Stimulated activated CD8-positive, alpha-beta memory T cell treated with anti-CD3 and anti-CD28 coated beads, Interleukin-4, amount 100 ng/mL, for 4 hours (primary cell): ENCODE measurements at places on chromosomes 11 and 22.
A peak's percentile ranks its signal among the peaks of the same experiment; 100 is the strongest.

DNA sequence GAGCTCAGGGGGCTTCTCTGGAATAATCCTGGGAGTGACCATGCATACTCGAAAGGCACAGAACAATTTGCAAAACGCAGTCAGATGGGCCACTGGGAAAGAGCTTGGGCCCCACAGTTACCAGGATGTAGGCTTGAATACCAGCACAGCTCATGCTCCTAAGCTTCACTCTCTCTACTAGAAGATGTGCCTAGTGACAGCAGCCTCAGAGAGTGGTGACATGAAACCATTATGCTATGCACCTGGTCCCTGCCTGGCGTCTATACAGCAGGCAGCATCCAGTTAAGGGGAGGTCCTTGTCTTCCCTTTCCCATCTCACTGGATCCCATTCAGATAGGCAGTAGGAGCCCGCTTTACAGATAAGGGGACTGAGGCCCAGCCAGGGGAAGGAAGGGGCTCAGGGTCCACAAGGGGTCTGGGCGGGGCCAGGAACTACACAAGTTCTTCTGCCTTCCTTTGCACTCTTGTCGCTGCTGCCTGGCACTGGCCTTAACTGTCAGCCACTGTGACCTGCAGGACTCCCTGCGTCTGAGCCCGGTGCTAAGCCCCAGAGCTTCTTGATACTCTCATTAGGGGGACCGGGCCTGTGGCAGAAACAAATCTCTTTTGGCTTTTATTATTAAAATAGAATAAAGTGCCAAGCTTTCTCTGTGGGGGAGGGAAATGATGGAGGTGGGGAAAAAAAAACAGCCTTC lies 21.2 kb upstream of the RASD2 start:
- DNase-seq, result no peak

GRCh38 chr22:17907748-17908051 lies 116.7 kb downstream of the MICAL3 start:
- DNase-seq, result no peak

DNA sequence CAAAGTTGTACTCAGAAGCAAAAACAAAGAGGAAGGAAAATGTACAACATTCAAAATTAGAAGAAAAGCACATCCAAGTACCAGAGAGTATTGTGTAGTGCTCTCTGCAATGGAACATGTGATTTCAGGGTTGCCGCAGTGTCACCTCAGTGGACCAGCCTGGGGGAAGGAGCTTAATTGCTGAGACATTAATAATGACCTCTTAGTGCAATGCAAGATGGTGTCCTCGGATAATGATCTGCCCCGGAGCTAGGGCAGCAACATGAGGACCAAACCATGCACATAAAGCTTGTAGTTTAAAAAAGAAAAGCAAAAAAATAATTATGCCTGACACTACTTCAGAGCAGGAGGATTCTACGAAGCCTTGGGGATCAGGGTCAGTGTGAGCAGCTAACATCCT lies 11.3 kb upstream of the JHY start:
- DNase-seq, result no peak

DNA sequence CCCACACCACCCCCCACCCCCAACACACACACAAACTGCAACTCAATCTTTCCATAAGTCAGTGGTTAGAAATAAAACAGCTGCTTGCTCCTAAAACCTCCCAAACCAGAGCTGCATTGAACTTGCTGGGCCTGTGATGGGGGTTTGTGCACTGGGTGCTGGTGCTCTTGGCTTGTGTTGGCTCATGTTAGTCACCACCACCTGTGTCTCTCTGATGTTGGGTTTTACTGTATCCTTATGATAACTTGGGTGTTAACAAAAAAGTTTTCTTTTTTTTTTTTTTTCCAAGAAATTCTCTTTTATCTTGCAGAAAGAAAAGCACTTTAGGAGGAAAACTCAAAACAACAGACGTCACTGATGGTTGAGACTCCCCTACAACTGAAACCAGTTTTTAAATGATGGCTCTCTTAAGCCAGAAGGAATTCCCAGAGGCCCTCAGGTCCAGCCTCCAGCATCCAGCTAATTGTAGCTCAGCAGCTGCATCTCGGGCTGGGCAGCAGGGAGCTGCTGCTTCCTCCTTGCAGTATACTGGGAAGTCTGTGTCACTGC lies 79.9 kb upstream of the DRD2 start:
- no peak for DNase-seq

GRCh38 chr11:128164080-128164741 lies 423.1 kb downstream of the ETS1 start:
- no peak for DNase-seq

DNA sequence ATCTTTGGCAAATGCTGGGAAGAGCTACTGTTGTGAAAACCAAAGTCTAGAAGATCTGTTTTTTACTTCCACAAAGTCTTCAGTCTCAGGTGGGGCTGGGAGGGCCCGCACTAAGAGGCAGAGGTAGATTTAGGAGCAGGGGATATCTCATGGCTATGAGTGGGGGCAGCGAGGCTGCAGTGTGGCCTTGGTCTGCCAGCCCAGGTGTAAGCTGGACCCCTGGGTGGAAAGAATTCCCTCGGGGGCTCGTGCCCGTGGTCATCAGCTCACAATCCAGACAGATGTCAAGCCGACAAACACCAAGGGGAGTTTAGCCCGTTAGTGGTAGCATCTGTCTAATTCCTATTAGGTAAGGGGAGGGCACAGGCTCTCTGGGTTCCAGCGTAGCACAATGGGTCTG lies 9.0 kb downstream of the PKNOX2 start:
- DNase-seq, result no peak

- no peak for DNase-seq
These were observed 1162.2 kb downstream of the BRD1 start for GRCh38 chr22:48665311-48665995.

GRCh38 chr11:36672815-36673450 lies 74.9 kb upstream of the RAG2 start:
- no peak for DNase-seq

DNA sequence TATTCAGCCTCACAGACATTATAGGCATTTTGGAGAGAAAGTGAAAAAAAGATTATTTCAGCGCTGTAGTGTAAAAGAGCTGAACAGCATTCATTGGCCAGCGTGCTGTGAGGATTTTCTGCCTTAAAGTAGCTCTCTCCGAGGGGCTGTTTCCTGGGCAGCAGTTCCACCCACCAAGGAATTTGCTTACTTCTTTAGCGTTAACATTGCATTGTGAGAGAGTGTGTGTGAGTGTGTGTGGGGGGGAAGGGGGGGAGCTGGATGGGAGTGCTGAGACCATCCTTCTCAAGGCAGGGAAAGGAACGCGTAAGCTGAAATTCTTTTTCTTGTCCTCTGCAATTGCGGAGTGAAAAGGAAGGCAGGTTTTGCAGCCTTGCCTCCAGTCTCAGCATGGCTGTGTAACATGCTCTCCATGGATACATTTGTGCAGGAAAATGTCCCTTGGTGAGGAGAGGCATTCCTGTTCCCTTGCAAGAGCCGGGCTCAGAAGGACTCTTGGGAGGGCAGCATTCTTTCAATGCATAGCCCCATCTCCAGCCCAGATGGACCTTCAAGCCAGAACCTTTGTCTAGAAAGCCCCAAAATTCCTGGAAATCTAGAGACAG lies 159.9 kb upstream of the NAV2 start:
- DNase-seq, result no peak

DNA sequence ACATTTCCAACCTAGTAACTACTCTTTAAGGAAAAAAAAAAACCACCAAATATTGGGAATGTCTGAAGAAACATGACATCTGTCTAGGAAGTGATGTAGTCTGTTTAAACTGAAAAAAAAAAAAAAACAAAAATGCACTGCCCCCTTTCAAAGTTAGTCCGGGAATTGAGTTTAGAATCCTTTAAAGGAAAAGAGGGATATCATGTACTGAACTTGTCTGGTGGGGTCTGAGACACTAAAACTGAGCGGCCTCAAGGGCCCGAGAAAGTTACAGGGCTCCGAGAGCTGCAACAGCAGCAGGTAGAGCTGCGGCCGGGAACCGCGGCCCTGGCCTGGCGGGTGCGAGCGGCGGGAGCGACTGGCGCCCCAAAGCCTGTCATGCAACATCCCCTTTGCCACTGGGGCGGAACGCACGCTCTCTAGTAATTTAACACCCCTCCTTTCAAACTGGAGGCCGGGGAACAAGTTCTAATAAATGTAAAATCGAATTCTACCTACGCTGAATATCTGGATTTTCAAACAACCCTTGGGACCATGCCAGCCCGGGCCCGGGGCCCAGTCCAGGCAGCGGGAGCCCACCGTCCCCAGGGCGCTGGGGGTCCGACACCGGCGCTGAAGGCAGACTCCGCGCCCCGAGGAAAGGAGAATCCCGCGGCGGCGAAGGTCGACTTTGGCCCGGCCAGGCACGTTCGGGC lies 736 bp downstream of the RDX start:
- peak; percentile 9 for DNase-seq

DNA sequence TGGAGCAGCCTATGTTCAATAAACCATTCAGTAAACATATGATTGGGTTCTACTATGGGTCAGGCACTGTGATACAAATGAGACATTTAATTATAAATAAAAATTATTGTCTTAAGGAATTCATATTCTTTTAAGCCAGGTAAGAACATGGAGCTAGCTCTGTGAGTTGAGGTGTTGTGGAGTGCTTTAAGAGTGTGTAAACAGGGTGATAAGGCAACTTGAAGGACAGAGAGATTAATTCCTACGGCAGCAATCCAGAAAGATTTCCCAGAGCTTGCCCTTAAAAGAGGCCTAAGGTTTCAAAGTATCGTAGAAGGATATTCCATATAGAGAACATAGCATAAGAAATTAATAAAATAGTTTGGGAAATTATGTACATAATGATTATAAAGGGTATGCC lies 126.4 kb upstream of the FAT3 start:
- no peak for DNase-seq

- no peak for DNase-seq
These were observed 32.3 kb downstream of the ACO2 start for GRCh38 chr22:41501209-41501608.

DNA sequence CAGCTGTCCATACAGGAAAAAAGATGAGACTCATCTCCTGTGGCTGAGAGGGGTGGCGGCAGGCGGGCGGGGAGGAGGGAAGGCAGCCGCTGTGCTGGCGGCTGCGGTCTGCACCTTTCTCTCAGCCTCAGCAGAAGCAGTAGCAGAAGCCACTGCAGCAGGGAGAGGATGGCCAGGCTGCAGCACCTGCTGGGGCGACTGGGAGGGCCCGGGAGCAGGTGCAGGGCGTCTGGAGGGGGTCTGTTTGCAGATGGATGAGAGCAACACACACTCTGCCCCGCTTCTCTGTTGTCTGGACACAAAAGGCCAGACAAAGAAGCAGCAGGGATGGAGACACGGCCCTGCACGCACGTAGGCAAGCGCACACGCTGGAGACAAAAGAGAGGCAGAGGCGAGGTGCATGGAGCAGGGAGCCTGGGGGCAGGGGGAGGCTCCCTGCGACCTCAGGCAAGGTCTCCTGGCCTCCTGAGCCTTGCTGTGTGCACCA lies 9.3 kb upstream of the MIAT start:
- no peak for DNase-seq
